Hepatocyte (in vitro differentiated cells): ENCODE measurements at places on chromosomes 13 and 19. TPM values are rescaled to one million over a fixed set of nuclear protein-coding genes. Genes with fewer than 3 reads are reported as not detected.

Gene RNF225
- polyA plus RNA-seq, result 0.47 TPM in 1 of 2 replicates, not detected in the other

Gene TEX29
- polyA plus RNA-seq, result 1.8 and 4.2 TPM in 2 replicates

Gene OR7A5
- polyA plus RNA-seq, result 0.12 TPM in 1 of 2 replicates, not detected in the other

Gene KLK10
- 1.3 and 3.4 TPM in 2 replicates for polyA plus RNA-seq

Gene FFAR2
- 0.64 TPM in 1 of 2 replicates, not detected in the other for polyA plus RNA-seq

Gene PNMA8A
- polyA plus RNA-seq, result 5.5 and 6.4 TPM in 2 replicates

Gene CABP5
- polyA plus RNA-seq, result not detected in 2 replicates

Gene KATNAL1
- polyA plus RNA-seq, result 2.1 and 2.4 TPM in 2 replicates

Gene FPR3
- not detected in 2 replicates for polyA plus RNA-seq

Gene ATP8A2
- 3.1 and 3.9 TPM in 2 replicates for polyA plus RNA-seq

Gene CGB1
- polyA plus RNA-seq, result 0.52 TPM in 1 of 2 replicates, not detected in the other

Gene MED4
- polyA plus RNA-seq, result 55.7 and 63.4 TPM in 2 replicates

Gene SPATA13
- 12.4 and 12.9 TPM in 2 replicates for polyA plus RNA-seq

Gene FAM124A
- 1.7 TPM in 1 of 2 replicates, not detected in the other for polyA plus RNA-seq

Gene C19orf67
- not detected in 2 replicates for polyA plus RNA-seq

Gene ZNF534
- not detected in 2 replicates for polyA plus RNA-seq

Gene NAXD
- 34.5 and 37.6 TPM in 2 replicates for polyA plus RNA-seq

Gene FCHO1
- polyA plus RNA-seq, result 1.9 and 2.3 TPM in 2 replicates

Gene PVR
- 76.4 and 85.6 TPM in 2 replicates for polyA plus RNA-seq

Gene MEF2B
- polyA plus RNA-seq, result 2.6 and 3.7 TPM in 2 replicates

Gene KL
- 0.12 and 1.4 TPM in 2 replicates for polyA plus RNA-seq

Gene PLIN4
- polyA plus RNA-seq, result 0.27 and 0.55 TPM in 2 replicates

Gene STAP2
- 34.4 and 45.2 TPM in 2 replicates for polyA plus RNA-seq

Gene COQ8B
- polyA plus RNA-seq, result 40.2 and 40.7 TPM in 2 replicates

Gene ACP7
- polyA plus RNA-seq, result 0.13 and 0.21 TPM in 2 replicates

Gene N4BP2L1
- polyA plus RNA-seq, result 4.8 TPM in 2 replicates

Gene KLK4
- polyA plus RNA-seq, result 0.28 and 0.33 TPM in 2 replicates

Gene LYL1
- 1.0 and 1.4 TPM in 2 replicates for polyA plus RNA-seq

Gene CD22
- polyA plus RNA-seq, result 1.9 TPM in 1 of 2 replicates, not detected in the other

Gene ICAM5
- 0.57 and 3.3 TPM in 2 replicates for polyA plus RNA-seq

Gene SPHK2
- 39.4 and 48.2 TPM in 2 replicates for polyA plus RNA-seq

Gene TMEM59L
- 4.9 and 9.1 TPM in 2 replicates for polyA plus RNA-seq

Gene SBK2
- 0.33 and 0.51 TPM in 2 replicates for polyA plus RNA-seq

Gene INSL3
- 0.21 and 0.35 TPM in 2 replicates for polyA plus RNA-seq

Gene ZNF709
- polyA plus RNA-seq, result 0.63 and 1.0 TPM in 2 replicates

Gene SWSAP1
- 4.0 and 4.9 TPM in 2 replicates for polyA plus RNA-seq

Gene SYNGR4
- polyA plus RNA-seq, result 0.51 and 1.3 TPM in 2 replicates

Gene THOP1
- 56.8 and 61.4 TPM in 2 replicates for polyA plus RNA-seq

Gene MAB21L1
- polyA plus RNA-seq, result 9.9 and 10.6 TPM in 2 replicates

Gene PSG11
- polyA plus RNA-seq, result not detected in 2 replicates

Gene MZT1
- 6.8 and 8.9 TPM in 2 replicates for polyA plus RNA-seq

Gene MAMSTR
- 5.2 and 7.5 TPM in 2 replicates for polyA plus RNA-seq

Gene SMAD9
- 3.2 and 4.1 TPM in 2 replicates for polyA plus RNA-seq

Gene CEACAM20
- polyA plus RNA-seq, result 0.24 and 0.39 TPM in 2 replicates

Gene GAS6
- polyA plus RNA-seq, result 146 and 163 TPM in 2 replicates

Gene NLRP4
- not detected in 2 replicates for polyA plus RNA-seq

Gene HSD17B14
- polyA plus RNA-seq, result 91.9 and 107 TPM in 2 replicates
